ENCODE measurements at places on chromosomes 2 and 18.

DNA sequence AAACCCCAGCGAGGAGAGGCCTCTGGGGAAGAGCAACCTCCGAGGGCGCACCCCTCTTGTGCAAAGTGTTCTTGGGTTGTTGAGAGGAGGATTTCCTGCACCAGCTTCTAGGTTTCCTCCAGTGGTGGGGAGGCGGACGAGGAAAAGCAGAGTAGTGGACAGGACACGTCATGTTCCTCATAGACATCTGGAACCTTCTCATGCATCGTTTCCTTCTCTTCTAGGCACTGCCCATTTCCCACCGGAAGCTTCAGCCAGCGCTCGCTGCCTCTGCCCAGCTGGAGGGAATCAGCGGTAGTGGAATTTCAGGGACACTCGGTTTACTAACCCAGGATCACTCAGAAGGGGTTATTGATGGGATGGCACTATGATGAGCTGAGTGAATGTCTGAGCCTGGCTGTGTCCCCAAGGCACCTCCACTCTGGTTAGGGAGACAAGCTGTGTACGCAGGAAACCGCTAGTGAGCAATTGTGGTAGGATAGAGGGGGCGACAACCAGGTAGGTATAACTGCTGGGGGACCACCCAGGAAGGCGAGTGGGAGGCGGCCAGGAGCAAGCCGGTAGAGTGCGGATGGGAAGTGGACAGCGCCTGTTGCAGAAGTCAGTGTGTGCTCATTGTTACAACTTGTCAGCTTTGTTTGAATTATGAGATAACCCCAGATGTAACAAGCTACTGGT is 960 bp upstream of the APOB start:
- DNase-seq: no peak

GRCh38 chr2:33042819-33043218 is 96.1 kb downstream of the LTBP1 start:
- DNase-seq: no peak

- no peak for DNase-seq
Observed at GRCh38 chr2:228516019-228516418, 334.5 kb upstream of the SPHKAP start.

- DNase-seq: no peak
Observed at GRCh38 chr2:78989051-78989450, 36.5 kb upstream of the REG3G start.

GRCh38 chr18:45926085-45926484 is 41.0 kb downstream of the EPG5 start:
- no peak for DNase-seq

- DNase-seq: no peak
Observed at GRCh38 chr18:78510636-78511035, 469.0 kb upstream of the SALL3 start.

DNA sequence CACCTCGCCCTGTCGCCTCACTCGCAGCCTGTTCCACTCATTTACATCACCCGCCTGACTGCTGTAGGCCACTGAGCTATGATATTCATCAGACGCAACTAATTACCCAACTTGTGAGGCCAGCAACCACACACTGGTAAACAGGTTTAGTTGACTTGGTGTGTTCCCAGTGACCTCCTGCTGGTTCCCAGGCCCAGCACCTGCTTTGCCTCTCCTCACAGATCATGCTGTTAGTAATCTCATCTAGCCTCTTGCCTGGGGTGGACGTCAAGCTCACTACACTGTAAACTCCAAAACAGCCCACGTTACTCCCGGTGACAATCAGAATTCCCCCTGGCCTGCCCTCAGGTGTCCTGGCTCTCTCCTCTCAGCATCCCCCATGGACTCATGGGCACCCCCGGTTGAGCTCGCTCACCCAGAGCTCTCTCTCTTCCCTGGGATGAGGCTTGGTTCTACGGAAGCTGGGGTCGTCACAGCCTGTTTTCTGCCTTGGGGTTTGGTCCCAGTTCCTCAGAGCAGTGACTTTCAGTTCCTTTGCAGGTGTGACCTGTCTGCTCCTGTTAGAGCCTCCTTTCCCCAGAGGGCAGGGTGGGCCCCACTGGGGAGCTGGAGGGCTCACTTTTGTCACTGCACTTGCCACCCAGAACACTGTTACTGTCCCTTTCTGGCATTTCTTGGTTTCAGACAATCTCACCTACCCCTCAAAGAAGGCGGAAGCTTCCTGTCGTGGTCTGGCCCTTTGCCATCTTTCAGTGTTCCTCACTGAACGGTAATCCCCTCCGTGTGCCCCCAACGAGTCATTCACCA is 40.3 kb downstream of the INPP5D start:
- DNase-seq: no peak

Data from AG04450 (cell line).